ENCODE measurements at places on chromosomes 12 and 14.

DNA sequence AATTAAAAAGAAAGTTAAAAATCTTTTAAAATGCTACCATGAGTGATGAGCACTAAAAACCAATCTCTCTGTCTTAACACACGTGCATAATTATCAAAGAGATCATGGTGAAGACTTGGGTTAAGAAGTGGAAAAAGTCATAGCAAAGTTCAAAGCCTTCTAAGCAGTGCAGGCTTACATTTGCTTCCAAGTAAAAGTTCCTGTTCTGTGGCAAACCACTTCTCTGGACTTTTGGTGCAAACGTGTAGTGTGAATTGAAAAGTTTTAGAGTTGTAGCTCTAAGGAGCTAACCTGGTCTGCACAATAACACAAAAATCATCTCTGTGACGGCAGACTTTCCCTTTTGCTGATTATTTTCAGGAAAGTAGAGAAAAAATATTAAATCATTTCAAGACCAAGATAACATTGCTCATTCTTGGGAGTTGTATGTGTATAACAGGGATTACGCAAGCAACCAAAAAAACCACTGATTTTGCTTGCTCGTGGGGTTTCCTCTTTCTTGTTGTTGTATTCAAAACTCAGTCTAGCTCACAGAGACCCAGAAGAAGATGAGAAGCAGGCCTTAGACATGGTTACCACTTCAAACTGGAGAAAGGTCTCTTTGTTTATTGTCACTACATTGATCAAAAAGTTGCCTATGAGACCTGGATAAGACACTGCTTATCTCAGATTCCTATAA, 2.3 kb upstream of the GLIPR1 start:
- peak; percentile 78 for DNase-seq

GRCh38 chr12:51085757-51086156, 2.4 kb upstream of the CSRNP2 start:
- DNase-seq: no peak

- DNase-seq: no peak
Measured at GRCh38 chr12:18681818-18682217, 56.0 kb downstream of the PLCZ1 start.

DNA sequence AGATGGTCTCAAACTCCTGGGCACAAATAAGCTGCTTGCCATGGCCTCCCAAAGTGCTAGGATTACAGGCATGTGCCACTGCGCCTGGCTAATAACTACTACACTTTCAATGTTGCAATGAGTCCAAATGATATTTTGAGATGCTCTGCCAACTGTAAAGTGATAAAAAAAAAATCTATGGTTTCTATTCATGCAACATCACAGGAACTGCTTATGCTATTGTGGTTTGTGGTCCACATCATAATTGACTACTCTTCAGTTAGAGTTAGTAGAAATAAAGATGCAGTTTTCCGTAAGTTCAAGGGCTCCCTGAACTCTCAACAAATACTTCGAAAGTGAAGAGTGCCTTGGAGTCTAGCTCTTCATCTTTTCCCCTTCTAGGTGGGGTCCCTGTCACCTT, 239.4 kb downstream of the C12orf75 start:
- DNase-seq: no peak

- DNase-seq: no peak
Measured at GRCh38 chr12:54786081-54786480, 68.2 kb upstream of the MUCL1 start.

Data from IMR-90 (cell line).